ENCODE measurements at places on chromosomes 7 and 10. TPM values are rescaled to one million over a fixed set of nuclear protein-coding genes. Genes with fewer than 3 reads are reported as not detected.

Gene LRRC4
- total RNA-seq, result not detected

Gene TMEM140
- total RNA-seq, result 19.9 TPM

Gene ADAMTS14
- not detected for total RNA-seq

Gene EEPD1
- 12.4 TPM for total RNA-seq

Gene FGFBP3
- 1.6 TPM for total RNA-seq

Gene CLCN1
- total RNA-seq, result not detected

Gene FAM25C
- not detected for total RNA-seq

Gene CCDC7
- 15.5 TPM for total RNA-seq
